ENCODE measurements at places on chromosomes 7 and 10.
A peak's percentile ranks its signal among the peaks of the same experiment; 100 is the strongest.

GRCh38 chr7:44801890-44802289 lies 5.4 kb downstream of the PPIA start:
- no peak for ATAC-seq

- no peak for ATAC-seq
Measured at GRCh38 chr7:88233828-88234227, 14.0 kb upstream of the SRI start.

GRCh38 chr7:133778472-133778871 lies 348.7 kb upstream of the LRGUK start:
- no peak for ATAC-seq

DNA sequence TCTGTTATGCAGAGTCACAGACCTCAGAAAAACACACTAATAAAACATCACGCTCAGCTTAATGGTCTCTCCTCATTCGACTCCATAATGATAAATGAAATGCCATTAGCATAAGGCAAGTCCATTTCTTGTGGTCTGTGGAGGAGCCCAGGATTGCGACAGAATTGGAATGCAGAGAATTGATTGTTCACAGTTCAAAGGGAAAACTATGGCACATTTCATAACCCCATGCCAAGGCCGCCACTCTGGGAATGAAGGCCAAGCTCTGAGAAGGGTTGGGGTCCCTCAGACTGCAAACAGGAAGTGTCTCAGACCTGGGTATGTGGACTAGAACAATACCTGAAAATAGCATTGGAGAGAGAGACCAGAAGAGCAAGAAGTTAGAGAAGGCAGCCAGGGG lies 398.9 kb downstream of the ADRA2A start:
- no peak for ATAC-seq

DNA sequence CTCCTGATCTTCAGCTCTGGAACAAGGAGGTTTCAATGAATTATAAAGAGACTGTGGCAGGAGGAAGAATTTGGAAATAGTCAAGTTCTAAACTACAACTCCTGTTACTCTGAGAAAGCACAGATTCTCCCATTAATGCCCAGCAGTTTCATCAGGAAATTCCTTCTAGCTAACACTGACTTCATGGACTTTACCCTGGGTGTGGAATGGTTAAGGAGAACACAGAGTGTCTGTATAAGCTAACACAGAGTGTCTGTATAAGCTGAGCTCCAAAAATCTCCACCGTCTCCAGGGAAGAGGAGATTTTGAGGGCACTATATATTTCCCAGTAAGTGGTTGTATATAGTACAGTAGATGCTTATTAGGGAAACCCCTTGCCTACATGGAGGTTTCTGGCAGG lies 675.5 kb downstream of the XPNPEP1 start:
- no peak for ATAC-seq

DNA sequence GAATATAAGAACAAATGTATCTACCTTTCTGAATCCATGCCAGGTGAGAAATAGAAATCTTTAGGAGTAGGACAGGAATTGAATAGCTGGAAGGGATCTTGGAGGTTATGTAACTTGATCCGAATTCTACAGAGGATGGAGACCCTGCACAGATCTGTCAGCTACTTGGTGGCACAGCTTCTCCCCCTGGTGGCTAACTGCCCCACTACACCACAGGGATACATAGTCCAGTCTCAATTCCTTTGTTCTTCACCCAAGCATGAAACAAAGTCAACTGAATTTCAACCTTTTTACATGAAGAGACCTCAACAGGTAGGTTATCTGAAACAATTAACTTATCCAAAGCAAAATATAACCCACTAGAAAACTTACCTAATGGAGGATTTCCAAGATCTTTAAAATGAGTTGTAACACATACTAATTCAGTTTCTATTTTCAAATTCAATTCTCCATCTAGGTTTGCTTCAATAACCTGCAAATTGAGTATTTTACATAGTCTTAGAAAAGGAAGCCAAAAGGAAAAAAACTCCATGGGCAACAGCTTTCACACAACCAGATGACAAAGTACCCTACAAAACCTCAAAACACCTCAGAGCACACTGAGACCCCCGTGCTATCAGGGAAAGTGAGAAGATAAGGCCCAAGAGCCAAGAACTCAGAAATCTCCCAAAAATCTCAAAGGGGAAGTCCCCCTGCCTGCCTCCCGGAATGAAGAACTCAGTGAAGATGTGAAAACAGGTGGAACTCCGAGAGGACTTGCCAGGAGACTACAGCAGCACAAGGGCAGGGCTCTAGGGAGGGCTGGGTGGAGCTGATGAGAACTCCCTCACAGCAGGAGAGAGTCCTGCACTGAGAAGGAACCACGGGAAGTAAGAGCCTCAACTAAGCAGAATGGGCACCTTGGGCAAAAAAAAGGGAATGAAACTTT lies 10.3 kb downstream of the HUS1 start:
- ATAC-seq, result peak; percentile 94

DNA sequence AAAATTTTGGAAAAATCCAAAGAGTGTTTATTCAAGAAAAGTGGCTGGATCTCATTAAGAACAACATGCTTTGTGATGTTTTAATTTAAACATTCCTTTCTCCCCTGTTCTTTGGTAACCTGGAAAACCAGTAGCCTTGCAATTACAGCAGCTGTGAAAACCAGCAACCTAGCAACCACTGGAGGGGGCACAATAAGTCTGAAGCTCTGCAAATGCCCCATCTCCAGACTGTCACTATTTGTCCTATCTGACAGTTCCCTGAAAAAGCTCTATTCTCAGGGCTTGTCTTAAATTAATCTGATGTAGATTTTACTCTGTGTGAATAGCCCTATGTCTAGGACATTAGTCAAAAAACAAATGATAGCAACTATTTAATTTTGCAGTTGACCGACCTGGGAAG lies 137.6 kb upstream of the THSD7A start:
- no peak for ATAC-seq

DNA sequence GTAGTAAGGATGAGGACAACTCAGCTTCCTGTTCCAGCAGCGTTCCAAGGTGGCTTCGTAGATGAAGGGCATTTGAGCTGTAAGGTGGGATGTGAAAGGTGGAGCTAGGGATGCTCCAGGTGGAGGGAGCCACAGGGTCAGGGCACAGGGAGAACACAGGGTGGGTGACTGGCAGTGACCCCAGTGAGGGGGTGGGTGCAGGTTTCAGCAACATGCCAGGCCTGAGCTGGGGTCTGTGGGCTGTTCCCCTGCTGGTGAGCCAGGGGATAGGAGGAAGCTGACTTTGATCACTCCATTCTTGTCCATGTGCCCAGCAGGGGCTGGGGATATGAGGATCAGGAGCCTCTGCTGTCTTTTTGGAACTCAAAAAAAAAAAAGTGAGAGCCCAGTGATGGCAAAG lies 33.2 kb downstream of the CDH23 start:
- ATAC-seq, result no peak

- ATAC-seq, result peak; percentile 89
Measured at GRCh38 chr10:102352066-102352715, 43.3 kb upstream of the NFKB2 start.

- ATAC-seq, result peak; percentile 81
Measured at GRCh38 chr10:58512491-58513187, at the start of gene BICC1. Gene BICC1, plus strand, starts transcription at chr10:58512872. Its CDS starts 272 bp downstream, at chr10:58513144.

DNA sequence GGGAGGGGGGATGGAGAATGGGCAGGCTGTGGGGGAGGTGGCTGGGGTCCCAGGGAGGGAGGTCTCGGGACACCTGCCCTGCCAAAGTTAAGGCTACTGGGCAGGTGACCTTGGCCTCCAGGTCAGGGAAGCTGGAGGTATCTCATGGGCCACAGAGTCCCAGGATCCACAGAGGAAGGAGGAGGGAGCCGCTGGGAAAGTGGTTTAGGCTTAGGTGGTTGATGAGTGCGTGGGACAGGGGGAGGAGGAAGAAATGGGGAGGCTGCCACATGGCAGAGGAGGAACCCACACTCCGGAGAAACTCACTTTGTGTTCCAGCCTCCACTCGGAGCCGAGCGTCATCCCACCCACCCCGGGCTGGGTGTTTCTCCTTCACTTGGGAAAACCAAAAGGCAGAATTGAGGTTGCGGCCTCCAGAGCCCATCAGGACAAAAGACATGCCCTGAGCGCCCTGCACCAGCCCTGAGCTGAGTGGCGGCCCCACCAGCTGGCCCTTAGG lies 46.1 kb downstream of the ASB13 start:
- ATAC-seq, result no peak

- peak; percentile 79 for ATAC-seq
Measured at GRCh38 chr7:66070222-66070621, 5.4 kb upstream of the ASL start.

GRCh38 chr7:38021892-38022291 lies 101.5 kb downstream of the EPDR1 start:
- no peak for ATAC-seq

DNA sequence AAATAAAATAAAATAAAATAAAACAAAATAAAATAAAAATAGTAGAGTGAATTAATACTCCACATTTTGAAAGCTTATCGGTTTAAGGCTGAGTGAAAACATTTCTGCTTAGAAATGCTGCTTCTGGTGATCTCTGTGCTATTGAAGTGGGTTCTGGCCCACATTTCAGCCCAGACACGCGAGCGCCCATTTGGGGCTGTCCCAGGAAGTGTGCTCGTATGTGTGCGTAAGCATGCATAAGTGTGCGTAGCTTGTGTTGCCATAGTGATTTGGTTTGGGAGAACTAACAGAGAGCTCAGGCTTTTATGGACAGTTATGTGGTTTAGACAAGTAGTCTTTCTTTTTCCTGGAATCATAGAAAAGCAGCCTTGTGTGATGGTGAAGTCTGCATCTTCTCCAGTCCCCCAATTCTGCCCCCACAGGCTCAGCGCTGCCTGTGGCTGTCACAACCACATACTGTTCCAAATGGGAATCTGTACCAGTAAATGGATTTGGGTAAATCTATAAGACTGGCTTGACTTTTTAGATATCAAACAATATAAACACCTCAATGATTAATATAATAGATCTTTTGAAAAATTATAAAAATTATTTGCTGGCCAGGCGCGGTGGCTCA lies 29.8 kb upstream of the PURB start:
- no peak for ATAC-seq

DNA sequence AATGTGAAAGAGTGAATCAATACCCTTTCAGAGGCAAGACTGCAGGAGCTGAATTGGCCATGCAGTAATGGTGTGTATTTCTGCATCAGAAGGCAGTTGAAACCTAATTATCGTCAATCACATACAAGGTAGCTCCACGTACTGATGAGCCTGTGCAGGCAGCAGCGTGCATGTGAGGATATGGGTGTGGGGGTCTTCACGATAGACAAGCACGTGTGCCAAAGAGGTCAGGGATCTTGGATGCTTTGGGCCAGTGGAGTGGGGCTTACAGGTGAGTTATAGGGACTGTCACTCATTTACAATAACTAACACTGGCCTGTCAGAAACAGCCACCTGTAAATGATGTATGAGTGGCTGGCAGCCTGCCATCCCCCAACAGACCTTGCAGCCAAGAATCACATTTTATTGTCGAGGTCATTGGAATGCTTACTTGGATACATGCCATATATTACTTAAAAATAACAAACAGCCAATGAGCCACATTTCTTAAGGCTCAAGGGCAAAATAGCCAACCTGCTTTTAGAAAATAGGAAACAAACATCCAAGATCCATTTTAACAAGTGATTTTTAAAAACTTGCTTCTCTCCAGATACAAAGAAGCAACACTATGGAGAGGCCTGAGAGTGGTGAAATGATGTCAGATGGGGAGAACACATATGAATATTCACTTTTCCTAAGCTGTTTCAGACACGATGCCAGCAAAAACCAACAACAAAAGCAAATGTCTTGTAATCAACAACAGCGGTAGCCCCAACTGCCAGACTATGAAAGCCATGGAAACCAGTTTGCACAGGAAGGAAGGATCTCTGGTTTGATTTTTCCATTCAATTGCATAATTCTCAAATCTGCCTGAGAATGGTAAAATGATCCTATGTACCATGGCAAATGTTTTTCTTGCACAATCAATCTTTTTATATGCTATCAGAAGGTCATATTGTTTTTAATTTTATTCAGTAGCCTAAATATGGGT lies 210.7 kb downstream of the SKAP2 start:
- ATAC-seq, result no peak

- peak; percentile 35 for ATAC-seq
Measured at GRCh38 chr10:60978287-60979115, 34.5 kb upstream of the RHOBTB1 start.

GRCh38 chr7:101085162-101085964 lies at the start of gene TRIM56:
Gene TRIM56, plus strand, starts transcription at chr7:101085481. Its CDS starts 1,832 bp downstream, at chr7:101087313.
- ATAC-seq, result peak; percentile 90

- ATAC-seq, result no peak
Measured at GRCh38 chr10:77118603-77119282, 518.9 kb downstream of the KCNMA1 start.

- ATAC-seq, result peak; percentile 89
Measured at GRCh38 chr10:48363617-48364355, 57.3 kb downstream of the MAPK8 start.

GRCh38 chr10:59134785-59135184 lies 41.7 kb upstream of the PHYHIPL start:
- ATAC-seq, result no peak

- peak; percentile 65 for ATAC-seq
Measured at GRCh38 chr7:121304102-121304658, 24.6 kb upstream of the WNT16 start.

DNA sequence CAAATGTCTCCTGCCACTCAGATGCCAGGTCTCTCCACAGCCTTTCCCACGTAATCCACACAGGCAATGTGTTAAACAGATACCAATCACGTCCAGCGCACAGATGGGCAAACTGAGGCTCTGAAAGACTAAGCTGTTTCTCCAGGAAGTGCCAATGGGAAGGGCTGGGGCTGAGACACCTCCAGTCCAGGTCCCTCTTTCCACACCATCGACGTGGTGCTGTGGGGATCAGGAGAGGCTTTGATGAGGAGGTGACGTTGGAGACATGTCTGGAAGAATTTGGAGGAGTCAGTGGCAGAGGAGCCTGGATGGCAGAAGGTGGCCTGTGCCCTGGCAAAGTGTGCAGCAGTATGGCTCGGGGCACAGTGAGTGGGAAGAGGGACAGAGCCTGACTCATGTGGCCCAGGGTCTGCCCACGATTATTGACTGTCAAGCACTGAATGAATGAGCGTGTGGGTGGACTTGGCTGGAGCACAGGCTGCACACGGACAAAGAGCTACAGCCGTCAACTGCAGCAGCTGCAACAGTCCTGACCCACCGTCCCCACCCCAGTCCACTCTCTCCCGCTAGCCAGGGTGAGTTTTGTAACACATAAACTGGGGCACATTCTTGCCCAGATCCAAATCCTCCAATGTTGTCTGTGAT lies 40.8 kb upstream of the HSPA12A start:
- ATAC-seq, result no peak

DNA sequence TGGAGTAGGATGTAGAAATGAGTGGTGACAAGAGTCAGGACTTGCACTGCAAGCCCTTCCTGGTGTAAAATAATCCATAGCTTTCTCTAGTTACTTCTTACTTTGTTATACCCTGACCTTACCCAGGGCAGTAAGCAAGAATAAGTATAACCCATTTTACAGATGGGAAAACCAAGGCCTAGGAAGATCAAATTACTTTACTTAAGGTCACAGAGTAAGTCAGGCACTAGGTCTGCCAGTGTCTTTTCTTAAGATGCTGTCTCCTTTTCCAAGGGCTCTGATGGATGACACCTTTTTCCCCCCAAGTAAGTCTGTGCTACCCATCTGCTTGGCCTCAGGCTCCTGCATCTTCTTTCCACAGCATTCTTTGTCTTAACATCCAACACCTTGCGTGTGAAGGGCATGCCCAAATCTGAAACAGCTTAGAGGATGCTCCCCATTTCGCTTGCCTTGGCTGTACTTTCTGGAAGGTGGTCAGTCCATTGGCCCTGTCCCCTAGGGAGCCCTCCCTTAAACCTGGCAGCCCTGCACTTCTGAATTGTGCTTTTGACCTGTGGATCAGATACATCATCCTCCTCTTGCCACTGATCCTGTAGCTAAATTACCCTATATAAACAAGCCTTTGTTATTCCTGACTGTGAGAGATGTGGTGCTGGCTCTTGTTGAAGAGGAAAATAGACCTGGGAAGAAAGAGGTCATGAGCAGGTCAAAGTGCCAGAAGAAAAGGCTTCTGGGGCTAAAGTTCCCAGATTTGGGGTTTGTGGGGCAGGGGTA lies 168.6 kb downstream of the LRMDA start:
- no peak for ATAC-seq

Measured in SK-N-SH treated with all-trans-retinoic acid at 6 μM for 48 hours (cell line).